ENCODE measurements at places on chromosomes 16 and 17.

DNA sequence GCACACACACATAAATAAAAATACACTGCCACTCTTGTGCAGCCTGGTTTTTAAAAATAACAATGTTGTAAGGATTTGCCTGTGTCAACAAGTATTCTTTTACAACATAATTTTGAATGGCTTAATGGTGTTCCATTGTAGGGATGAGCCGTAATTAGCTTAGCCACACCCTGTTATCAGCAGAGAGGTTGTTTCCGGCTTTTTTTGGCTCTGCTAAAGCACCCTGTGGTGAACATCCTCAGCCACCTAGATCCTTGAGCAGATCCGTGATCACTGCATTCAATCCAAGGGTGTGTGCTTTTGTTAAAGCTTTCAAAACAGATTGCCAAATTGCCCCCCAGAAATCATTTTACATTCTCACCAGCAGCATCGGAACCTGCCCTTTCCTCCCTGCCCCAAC lies 7.0 kb downstream of the KATNB1 start:
- DNase-seq, result no peak

DNA sequence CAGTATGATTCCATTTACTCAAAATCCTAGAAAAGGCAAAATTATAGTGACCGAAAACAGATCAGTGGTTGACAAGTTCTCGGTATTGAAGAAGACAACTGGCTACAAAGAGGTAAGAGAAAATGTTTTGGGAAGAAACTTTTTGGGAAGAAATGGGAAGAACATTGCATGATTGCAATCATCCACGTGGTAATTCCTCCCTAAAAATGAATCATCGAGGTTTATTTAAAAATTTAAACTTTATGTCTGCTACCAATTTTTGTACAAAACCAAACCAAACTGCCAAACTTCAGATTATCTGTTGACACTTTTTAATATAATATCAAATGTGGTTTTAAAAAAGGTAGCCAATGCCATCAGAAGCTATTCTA lies 8.1 kb downstream of the SMURF2 start:
- no peak for DNase-seq

GRCh38 chr16:25256695-25257469 lies 763 bp downstream of the ZKSCAN2 start:
- no peak for DNase-seq

- DNase-seq, result no peak
Measured at GRCh38 chr16:75443298-75443697, 10.0 kb upstream of the CFDP1 start.

DNA sequence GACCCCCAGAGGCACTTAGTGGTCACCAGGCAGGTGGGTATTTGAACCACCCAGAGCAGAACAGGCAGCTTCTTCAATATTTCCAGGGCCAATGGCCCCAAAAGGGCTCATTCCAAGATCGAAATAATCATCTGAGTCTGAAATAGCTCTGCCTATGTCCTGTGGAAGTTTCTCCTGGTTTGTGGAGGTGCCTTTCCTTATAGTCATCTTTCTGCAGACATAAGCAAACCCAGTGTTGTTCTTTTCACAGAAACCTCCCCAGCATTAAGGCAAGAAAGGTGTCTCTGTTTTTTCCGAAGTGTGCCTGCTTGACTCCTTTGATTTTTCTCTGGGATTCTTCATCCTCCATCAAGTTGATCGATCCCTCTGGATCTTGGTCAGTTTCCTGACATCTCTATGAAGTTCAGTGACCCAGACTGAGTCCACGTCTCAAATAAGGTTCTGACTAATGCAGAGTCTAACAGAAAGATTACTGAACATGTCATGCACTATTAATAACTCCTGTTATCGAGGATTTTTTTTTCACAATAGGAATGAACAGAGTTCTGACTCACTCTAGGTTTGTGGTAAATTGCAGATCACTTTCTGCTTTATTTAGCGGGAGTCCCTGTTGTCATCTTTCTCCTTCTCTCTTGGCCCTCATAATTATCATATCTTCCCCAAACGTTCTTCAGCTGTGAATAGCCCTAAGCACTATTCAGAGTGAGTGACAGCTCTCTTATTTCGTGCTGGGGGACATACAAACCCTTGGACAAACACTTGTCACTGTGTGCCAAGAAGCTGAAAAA lies 1.5 kb downstream of the LRRC3C start:
- peak; percentile 90 for DNase-seq

GRCh38 chr17:14352136-14352535 lies 51.3 kb downstream of the HS3ST3B1 start:
- DNase-seq, result no peak

- no peak for DNase-seq
Measured at GRCh38 chr16:10950393-10950792, 6.0 kb downstream of the CLEC16A start.

DNA sequence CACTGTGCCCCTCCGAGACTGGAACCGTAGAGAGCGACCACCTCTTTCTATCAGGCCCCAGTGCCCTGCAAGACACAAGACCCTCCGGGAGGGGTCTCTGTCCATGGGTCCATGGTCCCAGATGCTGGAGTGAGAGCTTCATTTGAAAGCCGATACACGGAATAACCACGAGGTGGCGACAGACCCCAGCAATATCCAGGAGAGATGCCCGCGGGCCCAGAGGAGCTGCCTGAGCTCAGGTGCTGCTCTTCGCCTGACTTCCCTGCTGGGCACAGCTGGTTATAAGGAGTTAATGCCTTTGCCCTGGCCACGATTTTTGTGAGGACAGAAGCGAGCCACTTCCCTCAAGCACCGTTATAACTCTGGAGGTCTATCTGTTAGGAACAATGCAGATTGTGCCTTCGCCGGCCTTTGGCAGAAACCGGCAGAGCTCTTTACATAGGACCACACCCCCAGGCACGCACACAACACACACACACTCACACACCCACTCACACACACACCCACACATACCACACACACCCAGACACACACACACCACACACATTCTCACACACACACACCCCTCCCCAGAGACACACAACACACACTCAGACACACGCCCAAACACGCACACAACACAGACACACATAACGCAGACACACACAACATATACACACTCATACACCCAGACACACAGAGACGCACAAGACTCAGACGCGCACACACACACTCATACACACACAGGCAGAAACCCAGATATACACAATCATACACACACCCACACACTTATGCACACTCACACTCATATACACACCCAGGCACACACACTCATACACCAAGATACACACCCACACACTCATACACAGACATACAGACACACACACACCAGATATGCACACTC lies 436.4 kb downstream of the SOX9 start:
- DNase-seq, result no peak

- DNase-seq, result no peak
Measured at GRCh38 chr17:2070241-2071023, 15.5 kb downstream of the HIC1 start.

GRCh38 chr17:9705745-9706144 lies 60.4 kb downstream of the USP43 start:
- no peak for DNase-seq

DNA sequence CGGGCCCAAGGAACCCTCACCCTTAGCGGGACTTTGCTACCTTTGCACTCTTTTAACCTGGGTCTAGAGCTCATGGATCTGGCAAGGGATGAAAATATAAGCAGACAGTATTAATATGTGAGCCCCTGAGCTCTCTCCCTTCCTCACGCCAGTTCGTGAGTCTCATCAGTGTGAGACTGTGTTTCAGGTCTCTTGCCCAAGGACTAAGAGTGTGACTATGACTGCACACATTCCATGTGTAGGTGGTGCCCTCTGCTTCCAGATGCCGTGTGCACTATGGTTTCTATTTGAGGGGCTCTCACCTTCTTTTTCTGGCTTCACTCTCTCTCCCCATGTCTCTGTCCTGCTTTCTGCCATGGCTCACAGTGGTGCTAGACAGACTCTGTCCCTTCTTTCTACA lies 40.5 kb downstream of the DHRS7B start:
- no peak for DNase-seq

GRCh38 chr17:60695960-60696359 lies 18.3 kb downstream of the BCAS3 start:
- DNase-seq, result no peak

DNA sequence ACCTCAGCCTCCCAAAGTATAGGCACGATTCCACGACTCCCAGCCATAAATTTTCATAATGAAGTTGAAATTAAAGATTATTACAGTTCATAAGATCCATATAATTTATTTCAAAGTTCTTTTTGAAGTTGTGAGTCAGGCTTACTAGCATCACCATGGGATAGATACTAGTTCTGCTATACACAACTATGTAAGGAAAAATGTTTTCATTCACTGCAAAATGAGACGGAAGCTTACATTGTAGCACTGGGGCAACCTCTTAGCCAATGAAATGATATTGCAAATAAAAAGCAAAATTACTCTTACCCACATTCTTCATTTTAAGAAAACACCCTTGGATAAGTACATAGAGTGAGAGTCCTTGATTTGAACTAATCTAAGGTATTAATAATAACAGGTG lies 18.8 kb upstream of the MARCHF10 start:
- DNase-seq, result no peak

GRCh38 chr16:65415460-65415859 lies 293.6 kb upstream of the CDH11 start:
- DNase-seq, result no peak

DNA sequence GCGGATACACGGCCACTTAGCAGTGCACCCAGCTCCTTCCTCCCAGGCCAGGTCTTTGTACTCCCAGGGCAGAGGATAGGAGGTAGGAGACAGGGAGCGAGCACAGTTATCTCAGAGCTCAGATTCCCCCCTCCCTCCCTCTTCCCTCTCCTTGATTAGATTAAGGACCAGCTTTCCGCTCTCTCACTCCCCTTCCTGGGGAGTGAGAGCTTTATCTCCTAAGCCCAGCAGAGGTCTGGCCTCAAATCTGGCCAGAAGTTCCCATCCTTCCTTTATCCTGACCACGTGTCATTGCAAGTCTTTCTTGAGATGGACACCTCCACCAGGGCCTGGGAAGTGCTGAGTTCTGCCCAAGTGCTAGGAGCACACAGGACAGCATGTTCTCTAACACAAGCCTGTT lies 5.1 kb downstream of the ARL4D start:
- no peak for DNase-seq

- DNase-seq, result no peak
Measured at GRCh38 chr16:31131416-31131815, 4.1 kb downstream of the PRSS8 start.

GRCh38 chr17:11986942-11987329 lies 10.3 kb downstream of the ZNF18 start:
- DNase-seq, result no peak

- DNase-seq, result no peak
Measured at GRCh38 chr16:4411684-4412083, 4.7 kb downstream of the CORO7 start.

GRCh38 chr16:35194681-35195080 lies 1735.3 kb downstream of the TP53TG3F start:
- DNase-seq, result no peak

DNA sequence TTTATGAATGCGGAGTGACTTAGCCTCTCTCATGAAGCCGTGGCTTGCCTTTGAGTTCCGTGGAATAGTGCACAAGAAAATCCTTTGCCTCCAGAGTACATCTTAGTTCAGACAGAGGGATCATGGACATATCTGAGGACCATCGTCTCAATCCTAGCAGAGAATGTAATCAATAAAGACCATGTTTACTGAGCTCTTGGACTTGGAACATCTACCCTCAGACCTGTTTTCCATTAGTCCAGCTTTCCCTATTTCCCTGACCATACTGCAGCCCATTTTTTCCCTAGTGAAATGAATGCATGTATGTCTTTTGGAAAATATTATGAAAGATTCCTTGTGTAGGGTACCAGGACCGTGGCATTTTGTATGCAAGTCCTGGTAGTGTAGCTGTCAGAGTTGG lies 90.2 kb downstream of the PLCG2 start:
- DNase-seq, result no peak

- DNase-seq, result no peak
Measured at GRCh38 chr17:69743091-69743490, 328.6 kb downstream of the MAP2K6 start.

- no peak for DNase-seq
Measured at GRCh38 chr17:49472527-49472926, 22.6 kb upstream of the NGFR start.

GRCh38 chr17:3762922-3763776 lies 37.8 kb downstream of the ITGAE start:
- DNase-seq, result no peak

DNA sequence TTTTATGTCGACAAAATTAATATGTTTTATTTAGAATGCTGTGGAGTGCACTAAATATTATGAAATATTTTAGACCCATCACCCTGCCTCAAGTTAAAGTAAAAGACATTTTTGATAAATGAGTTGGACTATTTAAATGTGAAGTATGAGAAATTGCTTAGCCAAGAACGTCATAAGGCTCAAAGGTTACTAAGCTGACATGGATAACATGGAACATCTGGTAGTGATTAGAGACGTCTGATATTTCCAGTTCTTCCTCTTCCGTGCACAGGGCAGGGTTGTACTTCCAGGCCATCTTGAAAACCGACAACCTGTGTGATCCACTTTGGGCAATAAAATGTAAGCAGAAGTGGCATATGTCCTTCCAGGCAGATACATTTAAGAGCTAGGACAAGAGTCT lies 7.2 kb upstream of the CCL8 start:
- DNase-seq, result peak; percentile 53

DNA sequence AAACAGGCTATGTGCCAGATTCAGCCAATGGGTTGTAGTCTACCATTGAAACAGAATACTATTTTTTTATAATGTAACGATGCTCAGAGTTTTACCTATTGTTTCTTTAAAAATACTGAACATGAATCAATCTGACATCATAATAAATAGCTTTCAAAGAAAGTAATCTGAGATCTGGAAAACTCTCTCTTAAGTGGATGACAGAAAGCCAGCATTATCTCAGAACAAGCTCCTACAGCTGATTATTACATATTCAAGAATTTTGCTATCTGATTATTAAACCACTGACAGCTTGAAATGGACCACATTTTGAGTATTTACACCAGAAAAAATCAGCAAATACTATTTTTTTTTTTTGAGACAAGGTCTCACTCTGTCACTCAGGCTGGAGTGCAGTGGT lies 484.2 kb upstream of the SOX9 start:
- DNase-seq, result no peak

DNA sequence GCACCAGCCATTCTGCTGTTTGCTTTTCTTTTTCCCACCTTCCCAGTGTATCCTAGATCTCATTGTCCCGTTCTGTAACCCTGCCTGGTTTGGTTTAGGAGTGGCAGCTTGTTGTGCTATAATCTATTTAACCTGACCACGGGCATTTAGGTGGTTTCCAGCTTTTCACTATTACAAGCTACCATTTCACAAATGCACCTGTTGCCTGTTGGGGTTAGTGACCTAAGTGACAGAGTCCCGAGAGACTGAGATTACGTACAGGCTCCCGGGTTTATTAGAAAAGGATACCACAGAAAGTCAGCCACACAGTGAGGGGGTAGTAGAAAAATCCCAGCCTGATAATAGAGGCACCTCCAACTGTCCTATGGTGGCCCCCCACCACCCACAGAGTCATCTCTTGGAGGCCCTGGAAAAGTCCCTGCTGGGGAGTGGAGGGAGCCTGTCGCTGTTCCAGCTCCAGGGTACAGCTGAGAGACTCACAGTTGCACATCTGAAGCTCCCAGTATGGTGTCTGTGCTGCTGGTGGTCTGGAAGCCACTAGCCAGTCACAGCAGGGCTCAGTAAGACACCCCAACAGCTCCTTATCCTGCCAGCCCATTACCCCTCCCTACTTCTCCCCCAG lies 21.2 kb downstream of the CLEC16A start:
- no peak for DNase-seq

- DNase-seq, result no peak
Measured at GRCh38 chr17:69067274-69068047, 6.7 kb upstream of the ABCA9 start.
